Cardiac fibroblast (primary cell): ENCODE measurements at places on chromosomes 11 and 22.

GRCh38 chr22:50250249-50250554 lies 863 bp downstream of the HDAC10 start:
- DNase-seq: no peak

- DNase-seq: no peak
Observed at GRCh38 chr11:71235719-71236118, 16.7 kb downstream of the SHANK2 start.

- peak; percentile 99 for DNase-seq
Observed at GRCh38 chr11:66336234-66337102, at the start of gene RIN1. TSS of gene RIN1 (minus strand) at chr11:66336434. CDS start at chr11:66336402, 32 bp downstream.

- no peak for DNase-seq
Observed at GRCh38 chr22:39078329-39078728, 1.3 kb downstream of the APOBEC3G start.

- DNase-seq: no peak
Observed at GRCh38 chr22:29332886-29333496, 17.5 kb upstream of the RASL10A start.

- peak; percentile 71 for DNase-seq
Observed at GRCh38 chr11:129260750-129261149, 68.6 kb upstream of the ARHGAP32 start.

GRCh38 chr11:129408865-129409444 lies 33.3 kb downstream of the BARX2 start:
- no peak for DNase-seq

DNA sequence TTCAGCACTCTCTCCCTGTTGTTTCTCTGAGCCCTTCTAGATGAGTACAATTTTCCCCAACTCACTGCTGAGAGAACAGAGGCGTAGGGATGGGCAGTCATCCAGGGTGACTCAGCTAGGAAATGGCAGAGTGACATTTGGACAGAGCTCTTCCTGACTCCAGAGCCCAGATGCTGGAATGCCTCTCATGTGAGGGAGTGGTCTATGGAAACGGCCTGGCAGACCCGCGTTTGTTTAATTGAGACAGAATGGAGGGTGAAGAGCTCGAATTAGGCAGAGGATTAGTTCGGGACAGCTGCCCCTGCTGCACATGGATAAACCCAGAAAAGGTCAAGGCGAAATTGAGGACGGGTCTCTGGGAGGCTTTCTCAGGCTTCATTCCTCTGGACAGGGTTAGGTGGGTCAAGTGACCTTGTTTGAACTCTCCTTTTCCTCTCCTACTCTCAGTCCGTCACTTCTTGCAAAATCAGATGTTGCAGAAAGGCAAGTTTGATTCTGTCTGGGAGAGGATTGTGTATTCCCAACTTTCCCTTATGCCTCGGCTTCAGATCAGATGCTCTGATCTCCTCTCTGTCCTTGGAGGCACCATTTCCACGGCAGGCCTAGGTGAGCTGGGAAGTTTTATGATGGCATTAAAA lies 7.6 kb upstream of the LMO2 start:
- DNase-seq: peak; percentile 74

DNA sequence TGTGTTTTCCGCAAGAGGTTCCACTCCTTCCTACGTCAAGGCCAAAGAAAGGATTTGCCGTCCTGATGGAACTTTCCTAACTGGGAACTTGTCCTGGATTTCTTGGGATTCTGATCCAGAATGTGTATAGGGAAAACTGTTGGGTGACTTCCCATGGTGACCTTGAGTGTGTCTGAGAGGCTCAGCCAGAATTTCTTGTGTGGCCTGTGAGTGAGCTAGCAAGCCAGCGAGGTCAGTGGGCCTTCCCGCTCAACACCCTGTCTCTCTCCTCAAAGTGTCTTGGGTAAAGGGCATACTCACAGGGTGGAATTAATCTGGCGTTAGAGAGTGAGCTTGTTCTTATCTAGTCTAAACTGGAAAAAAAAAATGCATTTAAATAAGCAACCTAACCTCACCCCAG lies 20.4 kb downstream of the ZNRF3 start:
- no peak for DNase-seq
